ENCODE measurements at places on chromosomes 3 and 15. TPM values are rescaled to one million over a fixed set of nuclear protein-coding genes. Genes with fewer than 3 reads are reported as not detected.

Gene ZNF501
- not detected for total RNA-seq

Gene MASP1
- total RNA-seq, result 19.0 TPM

Gene LMOD3
- total RNA-seq, result not detected

Gene GPR62
- total RNA-seq, result not detected

Gene SERINC4
- not detected for total RNA-seq

Gene HOMER2
- total RNA-seq, result 2.7 TPM

Measured in transverse colon (tissue), 4 donors.